NCI-H2171 (cell line): ENCODE measurements at places on chromosomes 16 and 17.
A peak's percentile ranks its signal among the peaks of the same experiment; 100 is the strongest.

- peak; percentile 60 for DNase-seq
Measured at GRCh38 chr17:57782062-57782490, 37.0 kb upstream of the CCDC182 start.

DNA sequence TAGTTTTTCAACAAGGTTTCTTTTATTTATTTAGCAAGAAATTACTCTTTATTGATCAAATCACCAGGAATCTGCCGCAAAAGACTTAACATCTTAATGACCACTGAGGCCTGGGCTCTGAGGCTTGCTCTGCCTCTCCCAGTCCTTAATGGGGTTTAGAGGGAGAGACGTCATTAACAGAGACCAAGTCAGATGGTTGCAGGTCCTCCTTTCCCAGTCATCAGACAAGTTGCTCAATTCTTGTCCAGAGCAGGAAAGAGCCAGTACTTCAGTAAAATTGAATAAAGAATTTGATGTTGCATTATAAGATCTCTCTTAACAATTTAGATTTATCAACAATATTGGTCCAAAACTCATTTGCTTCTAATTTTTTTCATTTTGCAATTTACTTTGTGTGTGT is 2.0 kb downstream of the SEPHS2 start:
- no peak for DNase-seq

GRCh38 chr16:61814726-61815347 is 221.4 kb downstream of the CDH8 start:
- no peak for DNase-seq

DNA sequence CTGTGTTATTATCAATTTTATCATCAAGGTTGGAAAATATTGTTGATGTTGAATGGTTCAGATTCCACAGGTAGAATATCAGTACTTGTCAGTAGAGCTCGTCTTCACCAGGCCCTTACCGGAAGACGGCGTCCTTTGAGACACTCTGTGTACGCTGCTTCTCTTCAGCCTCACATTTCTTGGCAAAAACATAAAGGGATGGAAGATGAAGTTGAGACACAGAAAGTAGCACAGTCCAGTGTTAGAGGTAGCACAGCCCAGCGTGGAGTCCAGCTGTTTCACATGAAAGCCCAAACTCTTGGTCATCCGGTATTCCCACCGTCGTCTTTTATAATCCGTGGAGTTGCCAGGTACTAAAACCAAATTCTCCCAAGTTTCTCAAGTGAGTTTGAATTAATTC is 30.4 kb downstream of the ATP2C2 start:
- DNase-seq = no peak

DNA sequence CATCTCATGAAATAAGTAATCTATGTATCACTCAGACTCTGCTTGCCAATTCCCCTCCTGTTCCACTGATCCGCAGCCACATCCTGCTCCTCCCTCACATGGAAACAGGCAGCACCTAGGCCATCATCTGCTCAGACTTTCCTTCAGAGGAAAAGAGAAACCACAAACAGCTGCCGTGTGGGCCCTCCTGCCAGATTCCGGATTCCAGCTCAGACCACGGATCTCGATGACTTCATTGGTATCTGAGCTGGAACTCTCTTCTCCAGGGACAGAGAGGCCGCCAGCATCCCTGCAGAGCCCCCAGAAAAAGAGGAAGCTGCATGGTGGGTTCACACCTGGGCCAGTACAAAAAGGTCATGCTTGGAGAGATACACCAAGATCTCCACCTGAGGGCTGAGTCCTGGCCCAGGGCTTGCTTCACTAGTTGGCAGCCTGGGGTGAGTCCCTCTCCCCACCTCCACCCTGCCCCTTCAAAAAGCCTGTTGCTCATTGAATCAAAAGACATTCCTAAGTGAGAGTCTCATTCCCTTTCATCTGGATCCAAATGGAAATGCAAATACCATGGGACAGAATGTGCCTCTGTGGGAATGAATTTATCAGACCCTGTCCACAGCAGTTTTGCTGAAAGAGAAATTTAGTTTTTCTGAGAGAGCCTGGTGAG is 47.2 kb downstream of the HOXB1 start:
- DNase-seq = no peak

- no peak for DNase-seq
Measured at GRCh38 chr16:49458656-49459445, 85.2 kb downstream of the C16orf78 start.
